ENCODE measurements at places on chromosomes 16 and 17.

GRCh38 chr16:60060731-60061130, 1326.6 kb upstream of the GOT2 start:
- no peak overlapping the region for H3K4me3 ChIP-seq
- no peaks in the 10 kb centered on the region for H3K4me1 ChIP-seq
- no peak for DNase-seq
- no peak overlapping the region for H3K27ac ChIP-seq
- H3K36me3 ChIP-seq, result no peaks in the 10 kb centered on the region

DNA sequence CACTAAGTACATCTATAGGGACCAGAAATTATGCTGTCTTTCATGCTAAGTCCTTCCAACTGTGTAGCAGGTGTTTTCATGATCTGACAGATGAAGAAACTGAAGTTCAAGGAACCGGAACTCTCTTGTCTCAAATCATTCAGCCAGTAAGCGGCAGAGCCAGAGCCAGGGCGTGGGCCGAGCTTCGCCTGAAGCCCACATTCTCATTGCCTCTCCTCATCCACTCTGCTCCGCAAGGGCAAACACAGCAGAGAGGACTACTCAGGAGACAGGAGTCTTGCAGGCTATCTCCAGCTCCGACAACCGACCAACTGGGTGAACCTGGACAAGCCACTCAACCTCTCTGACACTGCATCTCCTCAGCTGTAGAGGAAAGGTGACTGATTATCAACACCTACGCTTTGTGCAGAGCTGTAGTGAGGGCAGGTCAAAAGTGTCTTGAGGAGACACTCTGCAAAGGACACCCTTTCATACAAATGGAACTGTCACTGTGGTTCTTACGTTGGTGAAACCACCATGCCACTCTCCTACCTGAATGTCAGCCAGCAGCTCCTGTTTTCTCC, 72.9 kb downstream of the CYTH1 start:
- no peaks in the 10 kb centered on the region for H3K36me3 ChIP-seq
- H3K27ac ChIP-seq, result no peak overlapping the region
- H3K4me3 ChIP-seq, result no peak overlapping the region
- H3K27me3 ChIP-seq, result no peaks in the 10 kb centered on the region

DNA sequence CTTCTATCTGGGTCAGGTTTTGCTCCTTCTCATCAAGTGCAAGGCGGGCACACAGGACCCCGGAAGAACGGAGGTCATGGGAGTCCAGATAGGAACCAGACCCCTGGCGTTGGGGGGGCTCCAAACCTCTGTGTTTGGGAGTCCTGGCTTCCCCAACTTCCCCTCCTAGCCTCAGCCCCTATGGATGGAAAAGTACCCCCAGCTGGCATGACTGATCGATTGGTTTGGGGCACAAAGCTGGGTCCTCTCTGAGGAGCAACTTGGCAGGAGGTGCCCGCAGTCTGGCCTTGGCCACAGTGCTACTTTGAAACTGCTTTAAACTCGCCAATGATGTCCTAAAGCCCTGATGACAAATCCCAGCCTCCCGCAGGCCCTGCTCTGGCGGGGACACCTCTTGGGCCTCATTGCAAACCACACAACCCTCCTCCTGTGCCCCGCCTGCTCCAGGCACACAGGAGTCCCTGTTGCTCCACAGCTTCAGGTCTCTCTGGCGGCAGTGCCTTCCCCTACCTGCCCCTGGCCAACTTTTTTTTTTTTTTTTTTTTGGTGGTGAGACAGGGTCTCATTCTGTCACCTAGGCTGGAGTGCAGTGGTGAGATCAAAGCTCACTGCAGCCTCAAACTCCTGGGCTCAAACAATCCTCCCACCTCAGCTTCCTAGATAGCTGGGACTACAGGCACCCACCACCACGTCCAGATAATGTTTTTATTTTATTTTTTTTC, 38.0 kb upstream of the SNN start:
- DNase-seq, result no peak
- no peak overlapping the region for H3K27ac ChIP-seq
- no peaks in the 10 kb centered on the region for H3K27me3 ChIP-seq
- no peak overlapping the region for H3K4me3 ChIP-seq
- H3K36me3 ChIP-seq, result no peaks in the 10 kb centered on the region
- peaks cover 6% of the 10 kb centered on the region for H3K4me1 ChIP-seq

DNA sequence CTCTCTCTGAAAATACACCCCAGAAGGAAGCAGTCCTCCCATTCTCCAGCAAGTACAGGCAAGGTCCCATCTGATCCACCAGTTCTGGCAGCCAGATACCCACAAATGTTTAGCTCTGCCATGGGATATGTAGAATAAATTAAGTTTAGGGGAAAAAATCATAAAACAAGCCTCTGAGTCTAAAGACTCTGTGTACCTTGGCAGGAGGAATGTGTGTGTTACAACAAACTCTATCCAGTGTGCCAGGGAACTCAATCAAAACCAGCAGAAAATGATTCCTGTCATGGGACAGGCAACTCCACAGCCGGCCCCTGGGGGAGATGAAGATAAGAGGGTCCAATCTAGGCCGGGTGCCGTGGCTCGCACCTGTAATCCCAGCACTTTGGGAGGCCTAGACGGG, 73.4 kb downstream of the MRM3 start:
- H3K4me1 ChIP-seq, result peaks cover 22% of the 10 kb centered on the region
- H3K36me3 ChIP-seq, result no peaks in the 10 kb centered on the region
- H3K27me3 ChIP-seq, result no peaks in the 10 kb centered on the region

- no peak for DNase-seq
- no peak overlapping the region for H3K27ac ChIP-seq
- no peaks in the 10 kb centered on the region for H3K4me1 ChIP-seq
These were observed 76.3 kb upstream of the WSB1 start for GRCh38 chr17:27217631-27218030.

Measured in cardiac muscle cell (in vitro differentiated cells and primary cell).